Activated T-cell treated with anti-CD3 and anti-CD28 coated beads, Interleukin-2, amount 50 U/mL, for 48 hours (primary cell): ENCODE measurements at places on chromosomes 6 and 20.

- no peak for DNase-seq
Measured at GRCh38 chr20:51801823-51802123, 548 bp downstream of the SALL4 start.

DNA sequence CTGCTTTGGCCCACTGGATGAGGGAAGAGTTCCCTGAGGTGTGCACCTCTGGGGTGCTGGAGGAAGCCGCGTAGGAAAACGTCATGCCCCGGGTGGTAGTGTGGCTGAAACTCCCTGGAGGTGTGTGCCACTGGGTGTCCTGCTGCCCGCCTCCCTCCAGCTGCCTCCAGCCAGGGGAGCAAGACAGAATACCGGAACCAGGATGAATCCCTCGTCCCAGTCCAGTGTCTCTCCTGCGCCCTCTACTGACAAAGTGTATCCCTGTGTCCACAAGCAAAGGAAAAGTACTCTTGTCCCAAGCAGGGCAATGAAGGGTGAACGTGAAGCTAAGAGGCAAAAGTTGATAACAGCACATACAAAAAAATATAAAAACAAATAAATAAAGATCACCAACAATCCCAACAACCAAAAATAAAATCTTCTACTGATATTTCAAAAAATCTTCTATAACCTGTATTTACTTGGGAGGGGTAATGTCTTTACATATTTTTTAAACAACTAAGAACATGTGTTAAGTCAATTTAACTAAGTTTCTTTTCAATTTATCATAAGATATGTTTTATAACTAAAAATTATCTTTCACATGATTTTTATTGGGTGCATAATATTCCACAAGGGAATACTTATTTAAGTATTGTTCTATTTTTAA is 437.6 kb downstream of the MAFB start:
- no peak for DNase-seq

GRCh38 chr6:84685983-84686584 is 78.3 kb downstream of the TBX18 start:
- no peak for DNase-seq

GRCh38 chr6:71194724-71195123 is 93.9 kb upstream of the OGFRL1 start:
- no peak for DNase-seq

GRCh38 chr20:63314015-63314471 is 21.1 kb downstream of the COL20A1 start:
- DNase-seq: no peak

DNA sequence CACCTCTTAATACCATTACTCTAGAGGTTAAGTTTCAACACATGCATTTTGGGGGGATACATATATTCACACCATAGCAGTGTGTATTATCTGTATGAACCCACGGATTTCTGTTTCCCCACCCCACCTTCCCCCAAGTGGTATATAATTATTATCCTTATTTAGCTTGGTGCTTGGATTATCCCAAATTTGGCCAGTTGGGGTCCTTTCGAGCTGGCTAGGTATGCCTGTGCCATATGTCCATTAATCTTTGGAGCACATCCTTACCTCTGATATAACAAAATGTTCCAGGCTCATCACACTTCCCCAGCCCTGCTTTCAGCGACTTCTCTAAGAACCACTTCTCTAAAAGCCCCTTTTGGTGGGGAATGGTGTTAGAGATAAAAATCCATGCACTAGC is 118.7 kb upstream of the MLIP start:
- no peak for DNase-seq

GRCh38 chr20:11379257-11380011 is 538.3 kb upstream of the BTBD3 start:
- no peak for DNase-seq

- DNase-seq: no peak
Measured at GRCh38 chr6:38080360-38080759, 260.8 kb downstream of the ZFAND3 start.

GRCh38 chr6:24490948-24491347 is 1.6 kb upstream of the GPLD1 start:
- DNase-seq: no peak

- DNase-seq: no peak
Measured at GRCh38 chr20:7656687-7657467, 283.4 kb downstream of the HAO1 start.

GRCh38 chr6:167211295-167211648 is 53.5 kb upstream of the GPR31 start:
- DNase-seq: no peak

- DNase-seq: no peak
Measured at GRCh38 chr6:168383062-168383854, 57.7 kb upstream of the SMOC2 start.

GRCh38 chr20:36666181-36666740 is 20.3 kb upstream of the SLA2 start:
- DNase-seq: no peak

DNA sequence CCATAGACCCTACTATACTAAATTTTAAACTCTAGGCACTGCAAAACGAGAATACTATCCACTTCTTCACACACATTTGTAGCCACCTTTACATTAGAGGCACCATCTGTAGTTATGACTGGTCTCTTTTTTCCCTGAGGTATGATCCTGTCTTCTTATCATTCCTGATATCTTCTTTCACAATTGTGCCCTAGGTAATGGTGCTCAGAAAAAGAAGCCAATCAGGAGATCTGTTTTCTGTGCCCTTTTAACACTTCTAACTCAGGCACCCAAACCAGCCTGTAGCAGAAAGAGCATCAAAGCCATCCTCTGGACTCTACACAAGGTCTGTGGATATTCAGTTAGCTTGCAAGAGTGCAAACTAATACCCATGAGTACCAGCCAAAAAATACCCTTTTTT is 149.7 kb upstream of the SGK1 start:
- DNase-seq: no peak

- DNase-seq: no peak
Measured at GRCh38 chr6:143884216-143884900, 20.1 kb downstream of the ZC2HC1B start.

- no peak for DNase-seq
Measured at GRCh38 chr20:8948442-8949020, 120.4 kb upstream of the PLCB4 start.

GRCh38 chr6:139376604-139377218 is 2.3 kb upstream of the CITED2 start:
- DNase-seq: no peak

DNA sequence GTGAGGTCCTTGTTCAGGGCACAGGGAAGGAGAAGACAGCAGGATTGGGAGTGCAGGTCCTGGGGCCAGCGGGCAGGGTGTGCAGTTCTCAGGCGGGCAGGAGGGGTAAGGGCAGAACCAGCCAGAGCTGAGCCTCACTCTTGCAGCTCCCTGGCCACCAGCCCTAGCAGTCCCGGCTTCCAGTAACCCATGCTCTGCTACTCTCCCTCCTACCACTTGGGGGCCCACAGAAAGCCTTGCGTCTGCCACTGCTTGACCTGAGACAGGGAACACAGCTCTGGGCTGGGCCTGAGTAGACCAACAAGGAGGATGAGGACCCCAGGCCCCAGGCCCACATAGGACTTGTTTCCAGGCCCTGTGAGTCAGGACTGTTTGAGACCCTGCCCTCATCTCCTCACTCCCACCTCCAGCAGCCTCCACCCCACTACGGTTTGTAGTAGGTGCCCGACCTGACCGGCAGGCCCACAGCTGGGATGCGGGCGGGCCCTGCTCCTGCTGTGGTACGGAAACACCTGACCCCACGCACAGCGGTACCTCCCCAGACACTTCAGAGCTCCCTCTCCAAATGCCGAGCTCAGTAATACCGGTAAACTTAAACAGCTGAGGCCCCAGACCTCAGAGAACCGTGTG is 39.2 kb downstream of the KCNK5 start:
- DNase-seq: peak; percentile 34

DNA sequence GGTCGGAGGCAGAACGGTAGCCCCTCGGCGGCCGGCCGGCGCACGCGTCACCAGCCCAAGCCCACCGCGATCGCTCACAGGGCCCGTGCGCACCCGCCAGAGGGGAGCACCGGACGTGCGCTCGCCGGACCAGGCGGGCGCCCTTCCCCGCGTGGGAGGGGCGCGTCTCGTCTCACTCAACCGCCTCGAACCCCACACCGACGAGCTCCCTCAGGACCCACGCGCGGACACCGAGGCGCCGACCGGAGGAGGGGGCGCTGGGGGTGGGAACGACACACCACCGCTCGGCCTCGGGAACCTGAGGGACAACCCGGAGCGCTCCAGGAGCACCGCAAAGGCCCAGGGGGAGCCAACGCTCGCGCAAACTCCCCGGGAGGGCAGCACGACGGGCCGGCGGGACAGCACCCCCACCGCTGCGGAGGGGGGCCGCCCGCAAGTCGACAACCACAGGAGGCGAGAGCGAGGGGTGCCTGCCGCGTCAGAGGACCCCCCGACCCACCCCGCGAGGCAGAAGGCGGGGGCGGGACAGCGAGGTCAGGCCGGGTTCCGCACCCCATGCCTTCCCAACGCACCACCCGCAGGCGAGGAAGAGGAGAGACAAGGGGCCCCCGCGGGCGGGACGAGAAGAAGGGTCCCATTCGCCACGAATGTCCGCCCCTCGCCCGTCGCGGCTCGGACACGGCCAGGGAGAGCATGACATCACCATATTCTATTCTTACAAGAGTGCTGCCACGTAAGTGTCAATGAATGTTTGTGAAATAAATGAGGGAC is 512.7 kb upstream of the ZNF337 start:
- peak; percentile 29 for DNase-seq

GRCh38 chr6:150025201-150025917 is at the start of gene RAET1L:
RAET1L (minus strand) TSS chr6:150025532; CDS start chr6:150025471, 61 bp downstream.
- DNase-seq: peak; percentile 50

GRCh38 chr20:38250609-38251008 is 9.9 kb downstream of the KIAA1755 start:
- no peak for DNase-seq

- DNase-seq: no peak
Measured at GRCh38 chr6:108211671-108212070, 45.8 kb downstream of the NR2E1 start.
